BJ (cell line): ENCODE measurements at places on chromosomes 1 and 21.

GRCh38 chr1:28190337-28190979 lies 14.0 kb upstream of the PTAFR start:
- no peak for DNase-seq

- no peak for DNase-seq
These were observed 11.5 kb upstream of the THRAP3 start for GRCh38 chr1:36212782-36213181.

- DNase-seq = no peak
These were observed 22.5 kb downstream of the DISP3 start for GRCh38 chr1:11501491-11501897.

DNA sequence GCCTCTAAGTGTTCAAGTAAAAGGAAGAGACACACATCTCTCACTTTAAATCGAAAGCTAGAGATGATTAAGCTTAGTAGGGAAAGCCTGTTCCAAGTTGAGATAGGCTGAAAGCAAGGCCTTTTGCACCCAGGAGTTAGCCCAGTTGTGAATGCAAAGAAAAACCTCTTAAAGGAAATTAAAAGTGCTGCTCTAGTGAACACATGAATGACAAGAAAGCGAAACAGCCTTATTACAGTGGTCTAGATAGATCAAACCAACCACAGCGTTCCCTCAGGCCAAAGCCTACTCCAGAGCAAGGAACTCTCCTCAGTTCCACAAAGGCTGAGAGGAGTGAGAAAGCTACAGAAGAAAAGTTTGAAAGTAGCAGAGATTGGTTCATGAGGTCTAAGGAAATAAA lies 14.9 kb downstream of the TCP10L start:
- DNase-seq = no peak

DNA sequence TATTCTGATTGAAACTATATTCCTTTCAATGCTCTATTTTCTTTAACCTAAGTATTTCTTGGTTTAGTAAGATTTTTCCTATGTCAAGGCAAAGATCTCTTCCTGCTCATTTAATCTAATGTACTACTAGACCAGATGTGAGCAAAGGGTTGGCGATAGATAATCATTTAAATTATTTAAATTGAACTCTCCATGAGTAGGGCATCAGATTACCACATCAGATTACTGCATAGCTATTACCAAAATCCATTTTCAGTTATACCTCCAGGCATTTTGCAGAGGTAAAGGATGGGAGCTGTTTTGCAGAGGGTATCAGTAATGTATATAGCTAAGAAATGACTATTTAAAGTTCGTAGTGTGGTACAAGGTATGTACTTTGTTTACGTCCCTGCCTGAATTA lies 607.9 kb downstream of the PTPRC start:
- DNase-seq = no peak

- DNase-seq = no peak
These were observed 113.4 kb downstream of the MATN1 start for GRCh38 chr1:30609999-30610345.

- DNase-seq = no peak
These were observed at the start of gene ZBTB8B for GRCh38 chr1:32464716-32465577. Gene ZBTB8B, plus strand, starts transcription at chr1:32465072. Its CDS starts 5,553 bp downstream, at chr1:32470625.

GRCh38 chr1:237327061-237327460 lies 285.1 kb downstream of the RYR2 start:
- no peak for DNase-seq
